GM20000 (cell line): ENCODE measurements at places on chromosomes 7 and 10.

- DNase-seq, result no peak
Measured at GRCh38 chr7:144736880-144737493, 98.9 kb downstream of the TPK1 start.

DNA sequence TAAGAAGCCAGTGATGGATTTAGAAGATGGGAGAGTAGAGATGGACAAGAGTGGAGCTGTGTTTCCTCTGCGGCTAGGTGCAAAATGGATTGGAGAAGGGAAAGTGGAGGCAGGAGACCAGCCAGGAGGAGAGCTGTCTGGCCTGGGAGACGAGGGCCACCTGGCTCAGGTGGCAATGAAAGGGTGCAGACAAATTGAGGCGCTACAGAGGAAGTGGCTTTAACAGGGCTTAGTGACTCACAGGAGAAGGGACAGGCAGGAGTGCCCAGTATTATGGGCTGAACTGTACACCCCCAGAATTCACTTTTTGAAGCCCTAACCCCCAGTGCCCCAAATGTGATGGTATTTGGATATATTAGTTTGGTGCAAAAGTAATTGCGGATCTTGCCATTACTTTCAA is 65.6 kb upstream of the DUSP5 start:
- DNase-seq, result no peak

GRCh38 chr7:55493408-55493807 is 78.9 kb downstream of the VOPP1 start:
- no peak for DNase-seq

DNA sequence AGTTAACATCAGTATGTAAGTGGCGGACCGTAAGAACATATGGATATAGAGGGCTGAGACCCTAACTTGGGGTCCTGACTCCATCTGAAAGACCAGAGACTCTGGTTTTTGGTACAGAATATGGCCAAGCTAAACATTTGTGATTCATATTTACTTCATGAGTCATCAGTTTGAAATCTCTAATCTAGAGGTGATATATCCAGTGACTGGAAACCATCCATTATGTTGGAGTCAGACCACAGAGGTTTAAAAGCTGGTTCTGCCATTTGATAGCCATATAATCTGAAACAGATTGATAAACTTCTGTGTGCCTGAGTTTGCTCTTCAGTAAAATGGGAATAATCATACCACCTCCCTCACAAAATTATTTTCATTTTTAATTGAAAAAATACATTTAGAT is 505.3 kb downstream of the SORCS3 start:
- no peak for DNase-seq

- DNase-seq, result no peak
Measured at GRCh38 chr7:159014297-159015062, 130.2 kb downstream of the VIPR2 start.

GRCh38 chr7:28483112-28483511 is 70.8 kb downstream of the CREB5 start:
- DNase-seq, result no peak

GRCh38 chr10:73768881-73769280 is 13.0 kb upstream of the CHCHD1 start:
- DNase-seq, result peak; percentile 39

DNA sequence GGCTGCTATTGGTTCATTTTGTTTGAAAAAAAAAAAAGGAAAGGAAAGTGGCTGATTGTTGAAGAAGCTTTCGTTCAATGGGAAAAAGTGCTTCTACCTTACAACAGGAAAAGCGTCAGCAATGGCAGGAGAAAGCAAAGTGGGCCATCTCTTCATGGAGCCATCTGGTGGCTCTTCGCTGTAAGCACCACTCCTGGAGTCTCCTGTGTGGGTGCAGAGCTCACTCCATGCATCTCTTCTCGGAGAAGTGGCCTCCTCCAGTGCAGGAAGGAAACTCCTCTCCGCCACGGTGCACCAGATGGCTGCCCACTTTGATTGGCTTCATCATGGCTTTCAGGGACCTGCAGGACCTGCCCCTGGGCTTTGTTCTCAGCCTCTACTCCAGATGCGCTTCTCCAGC is 250.9 kb downstream of the PTEN start:
- peak; percentile 52 for DNase-seq

DNA sequence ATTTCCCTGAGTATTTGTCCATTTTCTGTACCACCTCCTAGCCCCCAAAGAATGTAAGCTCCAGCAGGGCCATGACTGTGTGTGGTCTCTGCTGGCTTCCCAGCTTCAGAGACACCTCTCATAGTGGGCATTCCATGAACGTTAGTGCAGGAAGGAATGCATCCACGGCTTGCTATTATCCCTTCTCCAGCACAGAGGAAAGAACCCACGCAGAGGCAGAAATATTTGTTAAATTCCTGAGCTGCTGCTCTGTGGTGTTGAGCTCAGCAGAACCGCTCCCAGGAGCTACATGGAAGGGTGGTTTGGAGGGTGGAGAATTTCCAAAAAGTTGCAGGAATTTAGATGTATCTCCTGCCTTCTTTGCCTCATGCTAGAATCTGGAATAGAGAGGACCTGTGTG is 275.2 kb downstream of the POU6F2 start:
- DNase-seq, result no peak

GRCh38 chr7:148537435-148537834 is 53.1 kb upstream of the C7orf33 start:
- peak; percentile 33 for DNase-seq

GRCh38 chr7:152313831-152314604 is 121.8 kb downstream of the KMT2C start:
- DNase-seq, result peak; percentile 8

DNA sequence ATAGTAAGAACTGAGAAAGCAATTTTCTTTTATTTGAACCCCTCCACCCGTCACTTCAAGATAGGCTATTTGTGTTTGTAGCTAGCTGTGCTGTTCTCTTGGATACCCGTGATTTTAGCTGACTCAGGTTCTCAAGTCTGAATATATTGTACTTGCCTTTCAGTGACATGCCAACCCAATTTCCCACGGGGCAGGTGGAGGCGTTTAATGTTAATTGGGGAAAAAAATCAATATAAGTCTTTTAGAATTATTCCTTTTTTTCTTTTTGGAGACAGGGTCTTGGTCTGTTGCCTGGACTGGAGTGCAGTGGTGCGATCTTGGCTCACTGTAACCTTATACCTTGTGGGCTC is 36.4 kb downstream of the ZRANB1 start:
- no peak for DNase-seq

GRCh38 chr10:73247509-73248258 is 629 bp upstream of the DNAJC9 start:
- DNase-seq, result peak; percentile 17

- DNase-seq, result no peak
Measured at GRCh38 chr7:30329716-30330115, 45.3 kb downstream of the ZNRF2 start.

DNA sequence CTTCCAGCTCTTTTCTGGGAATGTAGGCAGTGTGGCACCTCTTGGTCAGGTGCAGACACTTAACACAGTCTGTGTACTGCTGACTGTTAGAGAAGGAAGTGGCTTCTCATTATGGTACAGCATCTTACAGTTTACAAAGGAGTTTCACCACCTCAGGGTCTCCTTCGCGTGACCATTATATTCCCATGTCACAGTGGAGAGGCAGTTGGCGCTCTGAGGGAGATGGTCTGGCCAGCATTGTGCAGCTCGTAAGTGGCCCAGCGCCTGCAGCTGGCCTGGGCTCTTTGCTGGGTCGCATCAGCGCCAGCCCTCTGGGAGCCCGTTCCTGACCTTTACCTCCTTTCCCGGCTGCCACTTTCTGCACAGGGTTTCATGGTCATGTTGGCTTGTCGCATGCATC is 15.4 kb downstream of the TSPAN15 start:
- DNase-seq, result no peak

DNA sequence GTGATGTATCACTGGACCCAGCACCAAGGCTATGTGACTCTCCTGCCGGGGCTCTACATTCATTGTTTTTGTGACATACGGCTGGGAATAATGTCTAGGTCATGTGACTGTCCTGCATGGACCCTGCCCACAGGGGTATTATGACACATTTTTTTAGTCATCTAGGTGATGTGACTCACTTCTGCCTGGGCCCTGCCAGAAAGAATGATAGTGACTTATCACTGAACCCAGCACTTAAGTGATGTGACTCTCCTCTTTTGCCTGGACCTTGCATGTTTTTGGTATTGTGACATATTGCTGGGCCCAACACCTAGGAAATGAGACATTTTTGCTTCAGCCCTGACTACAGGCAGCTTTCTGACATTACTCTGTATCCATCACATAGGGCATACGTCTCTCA is 51.1 kb upstream of the ZNF107 start:
- no peak for DNase-seq

DNA sequence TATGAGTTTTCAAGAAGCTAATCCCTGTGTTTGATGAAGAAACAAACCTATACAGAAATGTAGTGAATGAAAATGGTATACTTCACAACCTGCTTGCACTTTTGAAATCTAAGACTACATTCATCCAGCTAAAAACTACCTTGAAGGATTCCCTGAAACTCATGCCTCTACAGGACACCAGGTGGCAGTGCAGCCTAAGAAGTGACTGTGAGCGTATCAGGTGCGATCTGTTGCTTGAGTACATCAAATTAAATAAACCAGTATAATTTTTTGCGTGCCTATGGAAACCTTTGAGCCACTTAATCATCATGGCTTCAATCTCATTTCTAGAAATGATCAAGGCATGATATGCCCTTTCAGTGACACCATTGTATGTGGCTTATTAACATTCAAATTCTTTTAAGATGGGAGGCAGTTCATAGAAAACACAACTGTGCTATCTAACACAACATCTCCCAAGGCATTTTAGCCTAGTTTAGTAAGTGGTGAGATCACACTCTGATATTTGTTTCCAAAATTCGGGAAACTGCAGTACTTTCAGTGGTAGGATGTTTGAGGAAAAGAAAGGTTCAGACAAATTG is 57.4 kb downstream of the PPP1R17 start:
- peak; percentile 40 for DNase-seq
